Hindlimb muscle (tissue), 1 donor: ENCODE measurements at places on chromosomes 5 and 9. TPM values are rescaled to one million over a fixed set of nuclear protein-coding genes. Genes with fewer than 3 reads are reported as not detected.

The ORM1 gene
- 0.30 TPM for polyA plus RNA-seq

The FABP6 gene
- polyA plus RNA-seq: not detected

The PJA2 gene
- polyA plus RNA-seq: 110 TPM

The LCN10 gene
- polyA plus RNA-seq: 5.6 TPM

- peak; percentile 68 for DNase-seq
Measured at GRCh38 chr5:9622971-9623421, 7.2 kb downstream of the TAS2R1 start.

GRCh38 chr9:1917396-1917935, 97.7 kb upstream of the SMARCA2 start:
- no peak for DNase-seq

- DNase-seq: no peak
Measured at GRCh38 chr9:88310310-88310980, 77.8 kb upstream of the SPIN1 start.

GRCh38 chr9:108617676-108618075, 238.1 kb downstream of the ACTL7B start:
- no peak for DNase-seq

GRCh38 chr9:33135470-33135958, 31.6 kb downstream of the B4GALT1 start:
- peak; percentile 72 for DNase-seq

DNA sequence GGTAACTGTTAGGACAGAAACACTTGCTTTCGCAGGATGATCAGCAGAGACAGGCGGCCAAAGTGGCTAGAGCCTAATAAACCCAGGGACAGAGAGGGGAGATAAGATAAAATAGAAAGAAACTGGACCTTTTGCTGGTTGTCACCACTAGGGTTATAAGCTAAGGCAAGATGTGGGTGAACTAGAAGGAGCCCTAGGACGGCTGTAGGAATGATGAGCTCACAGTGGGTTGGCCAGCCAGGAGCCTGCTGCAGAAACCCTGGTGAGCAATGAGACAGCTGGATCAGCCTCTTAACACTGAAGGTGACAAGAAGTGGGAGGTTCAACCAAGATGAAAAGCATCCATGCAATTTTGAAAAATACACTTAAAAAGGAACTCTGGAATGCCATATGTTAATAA, 13.5 kb downstream of the CTNND2 start:
- DNase-seq: no peak

DNA sequence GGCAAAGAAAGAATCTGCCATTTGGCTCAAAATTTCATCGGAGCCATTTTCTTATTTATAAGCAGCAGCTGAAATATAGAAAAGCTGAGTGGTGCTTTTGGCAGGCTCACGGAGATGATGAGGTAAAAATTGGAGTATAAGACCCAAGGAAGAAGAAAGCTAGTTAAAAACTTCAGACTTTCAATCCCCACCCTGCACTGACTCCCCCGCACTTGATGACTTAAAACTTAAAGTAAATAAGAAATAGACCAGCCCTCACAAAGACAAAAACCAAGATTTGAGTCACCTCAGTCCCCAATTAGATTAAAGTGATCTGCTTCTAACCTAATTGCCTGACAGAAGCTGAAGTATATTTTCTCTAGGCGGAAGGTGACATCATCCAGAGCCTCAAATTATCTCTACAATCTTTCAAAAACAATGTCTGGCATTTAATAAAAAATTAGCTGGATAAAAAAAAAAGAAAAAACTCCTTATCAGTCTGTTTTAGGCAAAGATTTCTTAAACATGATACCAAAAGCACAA, 124.0 kb upstream of the PJA2 start:
- DNase-seq: peak; percentile 6

GRCh38 chr9:82524407-82524806, 535.8 kb downstream of the SPATA31D1 start:
- DNase-seq: no peak

- DNase-seq: no peak
Measured at GRCh38 chr5:158857976-158858375, 241.7 kb downstream of the EBF1 start.

GRCh38 chr5:158233735-158234322, 374.9 kb upstream of the CLINT1 start:
- no peak for DNase-seq

GRCh38 chr9:25994605-25995004, 316.4 kb upstream of the TUSC1 start:
- no peak for DNase-seq

- DNase-seq: no peak
Measured at GRCh38 chr9:115104908-115105307, 13.0 kb downstream of the TNC start.

GRCh38 chr9:129197978-129198318, 19.9 kb upstream of the IER5L start:
- DNase-seq: no peak

DNA sequence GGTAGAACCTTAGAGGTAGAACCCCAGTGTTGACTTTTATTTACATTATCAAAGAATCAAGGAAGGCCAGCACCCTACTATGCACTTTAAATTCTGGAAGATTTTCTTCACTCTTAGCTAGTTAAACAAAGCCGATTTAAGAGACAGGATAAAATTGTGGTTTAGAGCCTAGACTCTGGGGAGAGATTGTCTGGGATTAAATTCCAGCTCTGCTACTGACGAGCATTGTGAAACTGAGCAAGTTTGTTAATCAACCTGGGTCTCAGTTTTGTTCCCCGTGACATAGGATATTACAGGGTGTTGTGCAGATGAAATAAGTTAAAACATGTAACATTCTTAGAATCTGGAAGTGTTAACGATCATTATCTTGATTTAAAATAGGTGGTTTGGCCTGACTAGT, 83.5 kb downstream of the FEM1C start:
- no peak for DNase-seq
